Fibroblast of skin of back (primary cell): ENCODE measurements at places on chromosomes 11 and 22.

DNA sequence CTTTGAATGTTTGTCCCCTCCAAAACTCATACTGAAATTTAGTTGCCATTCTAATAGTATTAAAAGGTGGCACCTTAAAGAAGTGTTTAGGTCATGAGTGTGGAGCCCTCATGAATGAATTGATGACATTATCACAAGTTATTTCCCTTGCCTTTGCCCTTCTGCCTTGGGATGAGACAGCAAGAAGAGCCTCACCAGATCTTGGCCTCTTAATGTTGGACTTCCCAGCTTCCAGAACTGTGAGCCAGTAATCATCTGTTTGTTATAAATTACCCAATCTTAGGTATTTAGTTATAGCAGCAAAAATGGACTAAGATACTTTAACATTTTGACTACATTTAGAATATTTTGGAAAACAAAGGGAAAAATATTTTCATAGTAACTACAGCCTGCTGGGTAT is 371.0 kb downstream of the JRKL start:
- DNase-seq, result no peak

GRCh38 chr11:92226331-92227229 is 2.0 kb downstream of the FAT3 start:
- peak; percentile 26 for DNase-seq

DNA sequence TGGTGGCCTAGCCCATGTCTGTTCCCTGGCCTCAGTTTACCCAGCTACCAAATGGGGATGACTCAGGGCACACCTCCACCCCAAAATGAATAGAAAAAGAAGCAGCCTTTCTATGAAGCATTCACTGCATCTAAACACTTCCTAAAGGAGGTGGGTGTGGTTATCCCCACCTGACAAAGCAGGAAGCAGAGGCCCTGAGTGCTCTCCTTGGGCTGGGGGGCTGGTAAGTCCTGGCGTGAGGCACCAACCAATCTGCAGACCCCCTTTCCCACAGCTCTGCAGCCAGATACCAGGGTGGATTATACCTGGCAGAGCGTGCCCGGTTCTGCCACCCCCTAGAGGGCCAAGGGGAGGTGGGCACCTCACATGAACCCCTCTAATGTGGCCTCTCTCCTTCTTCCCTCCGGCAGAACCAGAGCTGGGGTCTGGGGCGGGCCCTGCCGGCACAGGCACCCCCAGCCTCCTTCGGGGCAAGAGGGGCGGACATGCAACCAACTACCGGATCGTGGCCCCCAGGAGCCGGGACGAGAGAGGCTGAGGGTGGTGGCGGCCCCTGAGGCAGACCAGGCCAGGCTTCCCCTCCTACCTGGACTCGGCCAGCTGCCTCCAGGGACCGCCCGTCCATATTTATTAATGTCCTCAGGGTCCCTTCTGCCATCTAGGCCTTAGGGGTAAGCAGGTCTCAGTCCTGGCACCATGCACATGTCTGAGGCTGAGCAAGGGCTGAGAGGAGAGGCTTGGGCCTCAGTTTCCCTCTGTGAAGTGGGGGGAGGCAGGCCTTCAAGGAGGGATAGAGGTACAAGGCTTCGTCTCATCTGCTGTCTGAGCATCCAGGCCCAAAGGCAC is 9.2 kb downstream of the RHBDD3 start:
- DNase-seq, result no peak

DNA sequence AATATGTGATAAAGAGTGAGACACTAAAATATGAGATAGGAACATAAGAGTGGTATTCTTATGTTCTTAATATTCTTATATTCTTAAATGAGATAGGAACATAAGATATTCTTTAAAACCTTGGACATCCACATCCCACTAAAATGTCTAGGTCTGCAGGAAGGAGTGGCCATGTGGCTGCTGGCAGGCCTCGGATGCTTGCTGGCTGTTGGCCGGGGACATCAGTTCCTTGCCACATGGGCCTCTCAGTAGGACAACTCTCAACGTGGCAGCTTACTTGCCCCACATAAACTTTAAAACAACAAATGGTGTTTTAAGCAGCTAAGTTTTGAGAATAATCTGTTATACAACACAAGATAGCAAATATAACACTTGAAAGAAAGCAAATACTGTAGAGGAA is 240.1 kb downstream of the CASP12 start:
- no peak for DNase-seq

DNA sequence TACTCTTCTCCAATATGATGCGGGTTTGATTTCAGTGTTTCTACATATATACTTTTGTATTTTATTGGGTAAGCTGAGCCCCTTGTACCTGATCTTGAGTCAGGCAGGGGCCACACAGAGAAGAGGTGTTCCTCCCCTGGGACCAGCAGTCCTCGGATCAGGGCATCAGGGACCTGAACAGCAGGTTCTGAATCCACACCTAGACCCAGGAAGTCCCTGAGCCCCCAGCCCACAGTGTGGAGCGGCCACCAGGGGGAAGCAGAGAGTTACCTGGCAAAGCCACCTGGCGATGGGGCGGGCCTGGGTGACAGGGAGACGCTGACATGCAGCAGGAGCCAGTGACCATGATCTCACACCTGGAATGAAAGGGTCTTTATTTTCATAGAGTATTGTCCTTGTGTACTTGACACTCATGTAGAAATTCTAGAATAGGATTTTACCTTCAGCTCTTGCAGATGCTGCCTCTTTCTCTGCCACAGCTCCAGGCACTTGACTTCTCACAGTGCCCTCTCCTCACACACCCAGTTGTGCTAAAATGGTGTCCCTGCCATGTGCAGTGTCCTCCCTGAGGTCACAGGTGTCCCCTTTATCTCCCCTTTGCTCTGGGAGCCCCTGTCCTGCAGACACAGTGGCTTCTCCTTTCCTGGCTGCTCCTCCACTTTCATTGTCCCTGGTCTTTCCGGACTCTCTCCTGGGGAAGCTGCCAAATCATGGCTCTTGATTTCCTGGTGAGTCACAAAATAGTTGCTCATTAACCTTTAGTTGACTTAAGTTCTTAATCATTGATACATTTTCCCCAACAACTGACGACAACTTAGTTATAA is 48.5 kb downstream of the GGTLC2 start:
- DNase-seq, result peak; percentile 20

DNA sequence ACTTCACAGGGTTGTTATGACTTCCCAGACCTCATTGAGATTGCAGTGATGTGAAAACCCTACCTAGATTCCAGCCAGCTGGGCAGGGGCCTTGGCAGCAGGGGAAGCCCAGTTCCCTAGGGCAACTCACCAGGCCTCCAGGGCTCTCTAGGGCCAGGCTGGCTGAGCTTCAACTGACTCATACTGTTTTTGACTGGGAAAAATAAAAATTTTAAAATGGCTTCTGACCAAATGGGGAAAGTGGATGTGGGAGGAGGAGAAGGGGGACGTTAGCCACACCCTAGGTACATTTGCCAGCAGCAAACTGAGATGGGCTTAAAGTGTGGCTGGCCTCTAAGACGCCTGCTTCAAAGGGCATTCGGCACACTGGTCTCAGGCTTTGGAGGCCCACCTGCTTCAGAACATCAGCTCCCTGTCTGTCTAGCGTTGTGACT is 39.0 kb downstream of the BMAL1 start:
- DNase-seq, result peak; percentile 61

- DNase-seq, result no peak
These were observed 8.7 kb downstream of the SELENOM start for GRCh38 chr22:31098632-31099110.

GRCh38 chr11:103805688-103806009 is 230.8 kb upstream of the DDI1 start:
- no peak for DNase-seq

- no peak for DNase-seq
These were observed 138.4 kb downstream of the FAT3 start for GRCh38 chr11:92362989-92363388.

- no peak for DNase-seq
These were observed 196.7 kb downstream of the TRIM29 start for GRCh38 chr11:119941171-119941570.

DNA sequence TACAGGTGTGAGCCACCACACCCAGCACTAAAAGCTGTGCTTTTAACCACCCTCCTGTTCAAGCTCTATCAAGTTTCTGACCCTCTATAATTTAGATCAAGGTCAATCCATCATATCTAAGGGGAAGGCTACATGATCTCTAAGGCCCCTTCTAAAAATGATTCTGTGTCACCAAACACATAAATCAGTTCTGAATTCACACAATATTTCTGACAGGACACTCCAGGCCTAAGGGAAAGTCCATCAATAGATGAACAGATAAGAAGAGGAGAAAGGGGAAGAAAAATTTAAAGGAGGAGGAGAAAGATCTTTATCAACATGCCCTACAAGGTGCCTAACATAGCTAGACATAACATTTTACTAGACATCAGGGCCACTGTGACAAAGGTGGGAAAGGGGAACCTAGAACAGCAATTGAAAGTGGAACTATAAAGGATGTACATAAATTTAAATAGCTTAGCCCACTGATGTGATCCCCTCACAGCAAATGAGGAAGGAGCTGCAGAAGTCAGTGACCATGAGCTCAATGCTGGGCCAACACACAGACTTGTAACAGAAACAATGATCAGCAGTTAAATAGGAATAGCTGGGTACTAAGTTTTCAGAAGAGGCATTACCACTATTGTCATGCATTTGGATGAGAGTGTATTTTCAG is 4.7 kb downstream of the PRCP start:
- DNase-seq, result no peak

- no peak for DNase-seq
These were observed 91.4 kb downstream of the JRKL start for GRCh38 chr11:96481204-96481603.

DNA sequence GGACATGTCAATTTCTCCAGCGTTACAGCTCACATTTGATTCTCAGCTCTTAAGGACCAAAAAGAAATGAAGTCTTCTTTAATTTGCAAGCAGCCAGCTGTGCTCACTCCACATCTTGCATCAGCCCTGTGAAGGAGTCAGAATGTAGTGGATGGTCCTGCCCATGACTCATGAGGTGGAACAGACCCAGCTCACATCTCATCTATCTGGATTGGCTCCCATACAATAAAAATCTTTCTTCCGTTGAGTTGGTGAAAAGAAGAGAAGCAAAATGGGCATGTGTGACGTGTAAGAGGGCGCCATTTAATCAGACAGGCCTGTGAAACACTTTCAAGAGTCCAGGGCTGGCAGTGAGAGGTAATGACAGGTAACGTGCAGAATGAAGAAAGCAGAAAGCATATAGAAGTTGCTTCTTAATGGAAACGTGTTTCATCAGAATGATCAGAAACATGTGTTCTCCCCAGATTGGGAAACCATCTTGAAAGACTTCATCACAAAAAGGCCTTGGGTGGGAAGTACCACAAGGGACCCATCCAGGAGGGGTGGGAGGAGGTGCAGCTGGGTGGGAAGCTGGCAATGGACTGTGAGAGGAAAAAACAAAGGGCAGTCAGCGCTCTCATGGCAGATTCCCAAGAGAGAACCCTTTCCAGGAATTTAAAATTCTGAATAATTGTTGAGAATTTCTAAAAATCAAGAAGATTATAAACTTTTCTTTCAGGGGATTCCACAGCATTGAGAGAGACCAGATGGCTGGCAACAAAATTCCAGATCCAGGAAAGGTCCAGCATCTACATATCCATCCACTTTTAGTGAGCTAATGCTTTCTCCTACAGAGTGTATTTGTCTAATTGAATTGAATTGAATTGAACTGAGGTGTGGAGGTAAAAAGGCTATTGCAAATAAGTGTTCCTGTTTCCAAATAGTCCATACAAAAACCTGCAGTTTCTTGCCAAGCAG is 57.0 kb downstream of the ETS1 start:
- DNase-seq, result peak; percentile 95

GRCh38 chr11:19160847-19161246 is 40.9 kb downstream of the CSRP3 start:
- no peak for DNase-seq

DNA sequence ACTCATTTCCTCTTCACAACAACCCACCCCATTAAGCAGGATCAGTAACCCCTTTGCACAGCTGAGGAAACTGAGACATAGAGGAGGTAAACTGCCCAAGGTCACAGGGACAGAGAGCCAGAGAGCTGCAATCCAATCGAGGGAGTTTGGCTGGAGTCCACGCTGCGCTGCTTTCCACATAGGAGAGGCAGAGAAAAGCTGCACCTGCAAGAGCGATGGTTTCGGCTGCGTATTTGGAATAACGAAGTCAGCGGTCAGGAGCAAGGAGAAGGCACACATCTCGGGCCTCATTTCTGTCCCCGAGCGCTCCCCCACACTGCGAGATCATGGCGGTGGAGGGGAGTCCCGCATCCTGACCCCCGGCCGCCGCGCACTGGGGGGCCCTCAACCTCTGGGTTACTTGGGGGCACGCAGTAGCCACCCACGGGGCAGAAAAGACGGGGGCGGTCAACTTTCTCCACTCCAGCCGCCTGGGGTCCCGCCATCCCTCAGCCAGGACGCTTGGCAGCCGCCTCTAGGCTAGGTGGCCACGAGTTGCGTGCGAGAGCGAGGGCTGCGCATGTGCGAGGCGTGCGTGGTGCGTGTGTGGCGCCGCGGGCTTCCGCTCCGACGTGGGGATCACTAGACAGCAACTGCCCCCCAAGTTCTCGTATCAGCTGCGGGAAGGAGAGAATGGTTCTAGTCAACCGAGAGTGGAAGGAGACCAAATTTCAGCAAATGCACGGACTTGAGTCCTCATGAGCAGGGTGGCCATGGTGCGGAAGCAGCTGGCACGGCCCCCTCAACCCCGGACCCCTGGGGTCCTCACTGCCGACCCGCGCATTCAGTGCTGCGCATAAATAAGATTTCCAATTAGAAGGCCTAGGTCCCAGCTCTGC is 42.3 kb upstream of the CLDN5 start:
- DNase-seq, result no peak

GRCh38 chr11:34072832-34073231 is 21.3 kb downstream of the CAPRIN1 start:
- no peak for DNase-seq

DNA sequence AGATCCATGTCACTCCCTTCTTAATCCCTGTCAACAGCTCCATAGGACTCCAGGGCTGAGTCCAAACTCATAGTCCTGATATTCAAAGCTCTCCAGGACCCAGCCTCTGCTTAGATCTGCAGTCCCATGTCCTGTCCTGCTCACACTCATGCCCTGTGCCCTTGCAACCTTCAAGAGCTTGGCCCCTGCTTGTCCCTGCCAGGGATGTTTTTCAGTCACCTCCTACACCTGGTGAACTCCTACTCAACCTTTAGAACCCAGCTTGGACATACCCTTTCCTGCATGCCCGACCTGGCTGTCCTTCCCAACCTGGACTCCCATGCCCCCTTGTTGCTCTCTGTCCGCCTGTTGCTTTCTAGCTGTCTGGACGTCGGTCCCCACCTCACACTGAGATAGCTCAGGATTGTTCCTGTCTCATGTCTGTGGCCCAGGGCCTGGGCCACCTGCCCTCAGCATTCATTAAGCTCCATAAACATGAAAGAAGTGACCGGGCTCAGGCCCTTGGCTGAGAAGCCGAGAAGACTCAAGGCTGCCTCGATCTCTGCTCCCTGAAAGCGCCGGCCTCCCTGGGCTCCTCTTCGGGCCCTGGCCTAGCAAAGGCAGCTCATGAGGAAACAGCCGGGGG is 48.8 kb upstream of the RTL6 start:
- DNase-seq, result no peak

DNA sequence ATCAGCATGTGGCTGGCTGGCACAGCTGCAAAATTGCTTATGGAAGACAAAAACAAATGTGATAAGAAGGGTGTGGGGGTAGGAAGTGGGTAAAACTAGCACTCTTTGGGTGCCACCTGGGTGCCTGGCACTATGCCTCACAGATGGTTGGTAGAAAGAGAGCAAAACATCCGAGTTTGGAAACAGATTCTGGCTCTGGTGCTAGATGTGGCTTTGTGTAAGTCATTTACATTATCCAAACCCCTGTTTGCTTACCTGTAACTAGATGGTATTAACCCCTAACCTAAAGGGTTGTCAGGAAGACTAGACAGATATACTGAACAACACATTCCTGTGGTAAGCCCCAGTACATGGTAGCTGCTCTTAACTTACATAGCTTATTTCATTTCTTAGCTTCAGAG is 905.6 kb downstream of the DLG2 start:
- no peak for DNase-seq
